Heart right ventricle (tissue), 16 donors: ENCODE measurements at places on chromosomes 16 and 17. TPM values are rescaled to one million over a fixed set of nuclear protein-coding genes. Genes with fewer than 3 reads are reported as not detected.

DNA sequence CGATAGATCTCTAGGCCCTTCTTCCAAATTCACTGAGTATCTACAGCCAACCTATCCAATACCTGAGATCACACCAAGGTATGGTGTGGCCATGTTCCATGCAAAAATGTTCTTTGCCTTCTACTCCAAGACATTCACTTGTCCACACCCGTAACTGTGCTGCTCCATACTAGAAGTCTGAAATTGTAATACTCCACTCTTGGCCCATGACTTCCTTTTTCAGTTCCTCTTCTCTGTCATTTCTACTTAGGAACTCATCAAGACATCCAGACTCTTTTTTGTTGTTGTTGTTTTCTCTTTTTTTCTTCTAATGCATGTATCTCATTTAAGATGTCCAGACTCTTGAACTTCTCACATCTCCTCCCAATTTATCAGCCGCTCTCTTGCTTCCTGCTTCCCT, 42.5 kb upstream of the KSR1 start:
- no peak for DNase-seq

The FAM171A2 gene
- polyA plus RNA-seq, result 0.29 TPM

GRCh38 chr16:13036600-13036999, 135.2 kb downstream of the SHISA9 start:
- DNase-seq, result peak; percentile 37

- no peak for DNase-seq
Observed at GRCh38 chr16:77790912-77791311, 2.5 kb downstream of the VAT1L start.
